ENCODE measurements at places on chromosomes 3 and 15. TPM values are rescaled to one million over a fixed set of nuclear protein-coding genes. Genes with fewer than 3 reads are reported as not detected.
A peak's percentile ranks its signal among the peaks of the same experiment; 100 is the strongest.

The SPINT1 gene
- total RNA-seq, result 0.24 TPM

The UNC13C gene
- 0.05 TPM for total RNA-seq

- DNase-seq, result no peak
Observed at GRCh38 chr3:109224333-109224732, 87.8 kb downstream of the C3orf85 start.

- no peak for DNase-seq
Observed at GRCh38 chr3:106811376-106811775, 565.9 kb upstream of the CCDC54 start.

GRCh38 chr15:100602064-100602822, at the start of the genes ASB7 and LINS1:
Gene ASB7 (plus strand): TSS chr15:100602589. CDS start chr15:100612217, 9,628 bp downstream.
Gene LINS1 (minus strand): TSS chr15:100602184. CDS start chr15:100580842, 21,342 bp downstream.
- DNase-seq, result peak; percentile 100

- no peak for DNase-seq
Observed at GRCh38 chr3:136381051-136381450, 130.9 kb downstream of the PCCB start.

DNA sequence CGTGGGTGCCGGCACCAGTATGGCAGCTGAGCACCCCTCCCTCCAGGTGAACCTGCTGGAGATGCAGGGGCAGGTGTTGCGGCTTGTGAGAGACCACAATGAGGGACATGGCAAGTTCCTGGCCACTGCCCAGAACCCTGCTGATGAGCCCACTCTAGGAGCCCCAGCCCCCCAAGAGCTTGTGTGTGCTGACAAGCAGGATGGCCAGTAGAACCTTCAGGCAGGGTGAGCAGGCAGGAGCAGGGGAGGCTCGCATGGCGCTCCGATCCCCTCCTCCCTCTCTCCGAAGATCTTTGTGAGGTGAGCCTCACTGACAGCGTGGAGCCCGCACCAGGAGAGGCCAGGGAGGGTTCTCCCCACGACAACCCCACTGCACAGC, 29.8 kb downstream of the NGRN start:
- DNase-seq, result no peak

Data from heart right ventricle (tissue), 16 donors.